Esophagus squamous epithelium (tissue), 5 donors: ENCODE measurements at places on chromosomes 16 and 17. TPM values are rescaled to one million over a fixed set of nuclear protein-coding genes. Genes with fewer than 3 reads are reported as not detected.

DNA sequence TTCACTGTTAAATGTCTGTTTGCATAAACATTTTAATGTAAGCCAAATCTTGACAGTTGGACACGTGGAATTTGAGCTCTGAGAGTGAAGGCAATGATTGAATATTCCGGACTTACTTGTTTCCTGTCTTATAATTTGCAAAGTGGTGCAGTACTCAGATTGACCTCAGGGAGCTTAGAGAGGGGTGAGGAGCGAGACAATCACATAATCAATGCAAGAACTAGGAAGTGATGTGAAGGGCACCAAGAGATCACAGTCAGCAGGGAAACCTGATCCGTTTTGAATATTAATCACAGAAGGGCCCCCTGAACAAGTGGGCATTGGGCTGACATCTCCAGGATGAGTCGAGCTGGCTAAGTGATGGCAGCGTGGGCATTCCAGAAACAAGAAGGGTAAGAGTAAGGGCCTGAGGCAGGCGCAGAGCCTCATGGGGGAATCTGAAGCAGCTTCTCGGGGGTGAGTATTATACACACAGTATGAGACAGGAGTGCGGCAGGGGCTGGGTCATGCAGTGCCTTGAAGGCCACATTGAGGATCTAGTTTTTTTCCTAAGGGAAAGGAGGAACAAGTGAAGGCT, 26.1 kb downstream of the TEX2 start:
- no peak overlapping the region for H3K27ac ChIP-seq
- H3K4me1 ChIP-seq, result peaks cover 12% of the 10 kb centered on the region
- no peaks in the 10 kb centered on the region for H3K36me3 ChIP-seq

DNA sequence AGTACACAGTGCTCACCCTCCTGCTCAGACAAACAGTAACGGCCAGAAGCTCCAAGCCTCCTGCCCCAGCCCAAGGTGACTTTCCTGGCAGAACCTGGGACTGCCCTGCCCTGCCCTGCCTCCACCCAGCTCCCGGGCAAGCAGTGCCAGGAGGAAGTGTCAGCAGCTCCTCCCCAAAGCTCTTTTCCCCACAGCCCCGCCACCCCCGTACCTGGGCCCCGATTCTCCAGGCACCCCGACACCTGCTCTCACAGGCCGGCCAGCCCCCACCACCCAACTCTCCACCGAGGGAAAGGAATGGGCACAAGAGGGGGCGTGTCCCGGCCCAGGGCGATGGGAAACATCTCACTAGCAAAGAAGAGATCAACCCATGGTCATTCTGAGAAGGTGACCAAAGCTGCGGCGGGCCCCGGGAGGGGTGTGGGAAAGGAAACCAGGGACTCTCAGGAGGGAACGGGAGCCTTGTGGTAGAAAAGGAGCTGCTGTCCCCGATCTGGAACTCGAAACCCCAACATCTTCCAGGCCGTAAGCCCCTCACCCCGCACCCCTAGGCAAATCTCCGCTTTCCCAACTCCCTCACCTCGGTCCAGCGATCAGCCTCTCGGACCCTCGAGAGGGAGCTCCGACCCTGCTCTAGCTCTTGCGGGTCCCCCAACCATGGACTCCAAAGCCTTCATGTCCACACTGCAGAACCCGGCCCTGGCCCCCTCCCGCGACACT, 1.2 kb downstream of the BCAR1 start:
- peaks cover 85% of the 10 kb centered on the region for H3K4me1 ChIP-seq
- peak overlapping the region; percentile 96 for H3K27ac ChIP-seq
- H3K36me3 ChIP-seq, result no peaks in the 10 kb centered on the region
- DNase-seq, result no peak

- no peaks in the 10 kb centered on the region for H3K36me3 ChIP-seq
- H3K4me1 ChIP-seq, result peaks cover 69% of the 10 kb centered on the region
- no peak for DNase-seq
- no peak overlapping the region for H3K27ac ChIP-seq
- H3K4me3 ChIP-seq, result no peak overlapping the region
These were observed 14.8 kb upstream of the MTMR4 start for GRCh38 chr17:58529275-58529674.

DNA sequence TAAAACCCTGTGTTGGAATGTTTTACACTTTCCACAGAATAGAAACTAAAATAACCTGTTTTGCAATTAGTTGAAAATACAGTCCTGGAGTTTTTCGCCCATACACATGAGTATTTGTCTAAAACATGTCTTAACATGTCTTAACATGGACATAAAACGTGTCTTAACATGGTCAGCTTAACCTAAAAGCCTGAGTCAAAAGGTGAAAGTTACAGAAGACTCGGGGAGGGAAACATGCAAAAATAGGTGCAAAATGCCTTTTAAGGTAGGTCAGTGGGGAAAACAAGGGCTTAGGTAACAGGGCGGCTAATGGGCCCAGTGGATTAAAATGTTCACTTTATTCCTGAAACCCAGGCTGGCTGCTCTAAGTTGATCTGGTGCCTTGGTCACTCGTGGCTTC, 56.1 kb upstream of the RBL2 start:
- no peaks in the 10 kb centered on the region for H3K36me3 ChIP-seq
- DNase-seq, result no peak
- H3K4me3 ChIP-seq, result no peak overlapping the region
- peaks cover under 1% of the 10 kb centered on the region for H3K4me1 ChIP-seq

DNA sequence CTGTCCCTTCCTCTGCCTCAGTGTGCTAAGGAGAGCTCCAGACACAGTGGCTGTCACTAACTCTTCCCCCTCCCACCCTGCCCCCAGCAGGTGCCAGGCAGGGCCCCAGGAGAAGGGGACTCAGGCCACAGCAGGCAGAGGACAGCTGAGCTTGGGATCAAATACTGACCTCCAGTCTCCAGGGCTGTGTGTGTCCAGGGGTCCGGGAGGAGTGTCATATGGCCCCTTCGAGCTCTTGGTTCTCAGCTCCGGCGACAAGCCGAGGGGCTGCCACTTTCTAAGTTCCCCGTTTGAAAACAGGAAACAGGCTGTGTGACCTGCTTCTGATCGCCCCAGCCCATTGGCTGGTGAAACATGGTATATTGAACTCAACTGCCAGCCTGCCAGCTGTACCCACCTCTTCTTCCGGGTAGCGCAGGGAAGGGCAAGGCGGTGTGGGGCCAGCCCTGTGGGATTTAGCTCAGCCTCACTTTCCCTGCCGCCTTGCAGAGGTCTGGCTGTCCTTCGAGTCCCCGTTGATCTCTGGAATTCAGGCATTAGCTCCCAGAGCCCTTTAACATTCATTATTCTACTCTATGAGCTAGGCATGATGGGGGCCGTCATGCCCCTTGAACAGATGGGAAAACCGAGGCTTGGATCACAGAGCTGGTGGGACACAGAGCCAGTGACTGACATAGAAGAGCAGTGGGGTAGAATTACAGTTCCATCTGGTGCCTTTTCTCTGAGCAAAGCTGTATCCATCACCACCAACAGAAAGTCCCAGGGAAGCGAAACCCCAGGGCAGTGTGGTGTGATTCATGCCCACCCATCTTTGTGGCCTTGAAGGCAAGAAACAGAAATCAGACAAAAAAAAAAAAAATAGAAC, at the start of gene SNX20:
TSS of gene SNX20 (minus strand) at position 292 of the 865 bp plus-strand sequence. CDS start 3,786 bp downstream, outside the sequence.
- DNase-seq, result no peak
- peak within 1 kb of the TSS; percentile 39 for H3K4me3 ChIP-seq
- no peaks in the 10 kb centered on the region for H3K27me3 ChIP-seq
- no peaks in the 10 kb centered on the region for H3K36me3 ChIP-seq

GRCh38 chr16:86681031-86681756, 102.8 kb downstream of the FOXL1 start:
- no peak overlapping the region for H3K4me3 ChIP-seq
- H3K4me1 ChIP-seq, result peaks cover 6% of the 10 kb centered on the region
- peak overlapping the region; percentile 53 for H3K27ac ChIP-seq
- no peaks in the 10 kb centered on the region for H3K36me3 ChIP-seq
- no peaks in the 10 kb centered on the region for H3K27me3 ChIP-seq

- no peak for DNase-seq
- no peak overlapping the region for H3K4me3 ChIP-seq
- H3K27me3 ChIP-seq, result no peaks in the 10 kb centered on the region
These were observed 637.0 kb upstream of the RBFOX1 start for GRCh38 chr16:6695666-6696065.

The ST6GALNAC1 gene
- 40.2 TPM for total RNA-seq

The SLC5A10 gene
- not detected for total RNA-seq
